ENCODE measurements at places on chromosomes 6 and 20. TPM values are rescaled to one million over a fixed set of nuclear protein-coding genes. Genes with fewer than 3 reads are reported as not detected.

GRCh38 chr20:3304456-3304855 lies 65.5 kb upstream of the SLC4A11 start:
- no peak for DNase-seq

Gene MYCT1
- not detected for total RNA-seq

- DNase-seq = no peak
Observed at GRCh38 chr6:158773581-158774449, 45.4 kb downstream of the EZR start.

Gene C20orf144
- total RNA-seq = 0.12 TPM

GRCh38 chr6:164085091-164086075 lies 670.9 kb downstream of the QKI start:
- no peak for DNase-seq

Gene PCSK2
- not detected for total RNA-seq

DNA sequence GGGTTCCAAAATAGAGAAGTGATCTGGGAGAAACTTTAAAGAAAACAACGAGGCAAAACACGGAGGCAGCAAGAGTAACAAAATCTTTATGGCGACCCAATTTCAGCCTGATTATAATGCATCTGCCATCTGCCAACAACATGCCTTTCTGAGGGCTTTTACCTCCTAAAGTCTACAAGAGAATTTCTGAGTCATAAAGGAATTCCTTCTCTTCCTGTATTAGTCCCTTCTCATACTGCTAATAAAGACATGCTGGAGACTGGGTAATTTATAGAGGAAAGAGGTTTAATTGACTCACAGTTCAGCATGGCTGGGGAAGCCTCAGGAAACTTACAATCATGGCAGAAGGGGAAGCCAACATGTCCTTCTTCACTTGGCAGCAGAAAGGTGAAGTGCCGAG lies 226.6 kb downstream of the HACE1 start:
- no peak for DNase-seq

DNA sequence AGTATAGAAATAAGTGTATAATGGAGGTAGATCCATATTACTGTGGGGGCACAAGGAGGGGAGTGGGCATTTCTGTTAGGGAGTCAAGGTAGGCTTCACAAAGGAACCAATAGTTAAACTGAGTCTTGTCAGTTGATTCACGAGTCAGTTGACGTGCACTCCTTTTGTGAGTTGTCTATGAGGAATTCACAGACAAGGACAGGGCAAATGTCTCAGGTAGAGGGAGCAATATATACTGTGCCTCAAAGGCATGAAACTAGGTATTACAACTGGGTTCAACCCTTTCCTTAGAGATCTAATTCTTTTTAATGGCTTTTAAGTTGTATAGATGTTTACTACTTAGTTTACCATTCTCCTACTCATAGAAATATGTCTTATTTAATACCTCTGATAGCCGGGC lies 11.0 kb downstream of the TMEM14C start:
- DNase-seq = no peak

GRCh38 chr6:166554316-166554715 lies 32.2 kb downstream of the RAMACL start:
- no peak for DNase-seq

GRCh38 chr20:52263757-52264156 lies 72.2 kb upstream of the ZFP64 start:
- DNase-seq = no peak

Data from MCF 10A (cell line).